RWPE2 (cell line): ENCODE measurements at places on chromosomes 7 and 10.

DNA sequence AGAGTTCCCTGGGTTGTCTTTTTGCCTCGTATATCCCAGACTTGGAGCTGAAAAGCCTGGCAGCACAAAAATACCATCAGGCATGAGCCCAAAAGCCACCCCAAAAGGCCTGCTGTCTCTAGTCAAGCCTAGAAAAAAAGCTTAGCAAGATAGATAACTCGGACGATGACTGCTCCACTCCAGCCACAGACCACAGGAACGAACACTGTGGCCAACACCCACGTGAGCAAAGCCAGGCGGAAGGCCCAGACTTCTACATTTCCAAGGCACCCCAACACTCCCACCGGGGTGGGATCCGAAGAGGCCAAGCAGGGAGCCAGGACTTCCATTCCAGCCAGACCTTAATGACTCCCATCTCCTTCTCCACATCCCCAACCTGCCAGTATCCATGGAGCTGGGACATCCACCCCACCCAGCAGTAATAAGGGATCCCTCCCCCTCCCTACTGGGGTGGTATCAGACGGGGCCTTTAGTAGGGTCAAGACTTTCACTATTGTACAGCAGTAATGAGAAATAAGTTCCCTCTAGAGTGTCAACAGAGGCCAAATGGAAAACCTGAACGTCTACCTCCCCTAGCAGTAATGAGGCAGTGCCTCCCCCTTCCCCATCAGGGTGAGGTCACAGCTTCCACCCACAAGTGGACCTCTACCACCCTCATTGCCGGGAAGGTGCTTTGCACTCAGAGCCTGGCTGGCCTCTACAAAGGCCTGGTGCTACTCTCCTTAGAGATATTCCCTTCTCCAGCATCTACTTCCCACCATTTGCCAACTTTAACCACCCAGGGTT is 23.0 kb downstream of the PRLHR start:
- no peak for DNase-seq

GRCh38 chr7:7670490-7670889 is 29.9 kb downstream of the UMAD1 start:
- no peak for DNase-seq

GRCh38 chr7:155483868-155484325 is 26.0 kb downstream of the EN2 start:
- DNase-seq, result no peak

DNA sequence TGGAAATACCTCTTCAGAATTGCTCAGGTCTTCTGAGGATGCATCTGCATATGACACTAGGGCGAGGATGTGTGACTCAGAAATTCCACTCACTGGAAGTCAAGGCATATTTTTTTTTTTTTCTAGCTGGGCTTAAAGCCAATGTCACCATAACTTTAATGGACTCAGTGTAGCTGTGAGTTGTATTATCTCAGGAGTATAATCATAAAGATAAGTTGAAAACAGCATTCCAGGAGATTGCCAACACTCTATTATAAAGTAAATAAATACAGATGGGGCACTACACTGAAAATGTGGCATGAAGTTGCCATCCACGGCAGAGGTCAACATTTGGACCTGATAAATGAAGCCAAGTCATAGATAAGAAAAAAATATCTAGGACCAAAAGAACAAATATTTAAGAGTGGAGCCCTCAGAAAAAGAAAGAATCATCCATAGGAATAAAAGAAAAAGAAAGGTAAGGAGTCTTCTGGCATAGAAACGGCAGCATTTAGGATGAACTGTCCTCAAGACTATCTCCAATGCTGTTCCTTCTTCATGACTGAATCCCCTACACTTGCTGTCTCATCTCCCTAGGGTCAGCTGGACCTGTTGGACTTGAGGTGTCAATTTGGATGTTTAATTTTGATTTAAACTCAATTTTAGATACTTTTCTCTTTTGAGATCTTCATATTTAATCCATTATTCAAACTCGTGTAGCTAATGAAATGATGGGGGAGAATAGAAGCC is 72.9 kb upstream of the CAV2 start:
- peak; percentile 60 for DNase-seq

GRCh38 chr10:5741276-5741675 is 56.6 kb downstream of the TASOR2 start:
- DNase-seq, result no peak
